Skin of body (tissue), 3 donors: ENCODE measurements at places on chromosomes 2 and 18. TPM values are rescaled to one million over a fixed set of nuclear protein-coding genes. Genes with fewer than 3 reads are reported as not detected.

- DNase-seq, result no peak
Measured at GRCh38 chr2:67999332-67999731, 63.5 kb downstream of the C1D start.

- no peak for DNase-seq
Measured at GRCh38 chr2:65404988-65405697, 27.3 kb downstream of the SPRED2 start.

The BUB1 gene
- total RNA-seq, result 16.7 TPM

DNA sequence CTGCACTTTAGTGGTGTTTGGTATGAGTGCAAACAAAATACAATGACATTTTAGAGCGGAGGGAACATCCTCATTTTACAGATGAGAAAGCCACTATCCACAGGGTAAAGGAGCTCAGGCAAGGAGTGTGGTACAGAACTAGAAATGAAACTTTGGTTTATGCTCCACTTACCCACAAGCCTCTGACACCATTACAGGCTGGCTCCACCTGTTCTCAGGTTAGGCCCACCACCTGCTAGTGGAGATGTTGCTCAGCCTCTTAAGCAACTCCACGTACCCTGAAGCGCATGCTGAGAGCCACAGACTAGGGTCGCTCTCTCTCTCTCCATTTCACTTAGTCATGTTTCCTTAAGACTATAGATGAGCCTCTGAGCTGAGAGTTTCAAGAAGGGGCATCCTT is 130.0 kb downstream of the MBD2 start:
- DNase-seq, result no peak

The SMPD4 gene
- 18.1 TPM for total RNA-seq

- DNase-seq, result no peak
Measured at GRCh38 chr18:50429207-50429948, 54.5 kb downstream of the SKA1 start.

DNA sequence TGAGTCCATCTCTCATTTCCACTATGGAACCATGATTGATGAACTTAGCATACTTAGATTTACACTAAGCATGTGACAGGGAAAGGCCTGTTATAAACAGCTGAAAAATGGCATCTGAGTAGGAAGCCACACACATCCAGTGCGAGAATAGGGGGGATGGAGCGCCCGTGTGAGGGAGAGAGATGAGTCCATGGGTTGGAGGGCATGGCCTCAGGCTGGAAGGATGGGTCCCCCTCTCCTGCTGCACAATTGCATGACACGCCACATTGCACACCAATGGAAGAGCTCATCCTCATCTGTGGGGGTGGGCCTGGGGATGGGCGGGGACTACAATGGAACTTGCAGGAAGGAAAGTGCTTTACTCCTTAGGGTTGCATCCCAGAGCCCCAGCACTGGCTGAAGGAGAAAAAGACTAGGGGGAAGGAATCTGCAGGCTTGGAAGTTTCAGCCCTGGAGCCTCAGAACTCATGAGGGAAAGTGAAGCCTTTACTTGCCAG is 46.4 kb upstream of the CXCR4 start:
- DNase-seq, result no peak

GRCh38 chr18:2921778-2922177 is 75.0 kb downstream of the EMILIN2 start:
- DNase-seq, result no peak

- DNase-seq, result no peak
Measured at GRCh38 chr18:55857956-55858355, 270.0 kb upstream of the TCF4 start.

The DDX18 gene
- total RNA-seq, result 51.3 TPM

The AGXT gene
- 0.10 TPM for total RNA-seq

- DNase-seq, result no peak
Measured at GRCh38 chr18:59661891-59662701, 35.1 kb downstream of the CCBE1 start.

- no peak for DNase-seq
Measured at GRCh38 chr2:24512831-24513230, 21.8 kb downstream of the NCOA1 start.

The GPAT2 gene
- 1.2 TPM for total RNA-seq

The RBKS gene
- total RNA-seq, result 1.2 TPM

- DNase-seq, result no peak
Measured at GRCh38 chr2:4762951-4763376, 929.2 kb upstream of the SOX11 start.

DNA sequence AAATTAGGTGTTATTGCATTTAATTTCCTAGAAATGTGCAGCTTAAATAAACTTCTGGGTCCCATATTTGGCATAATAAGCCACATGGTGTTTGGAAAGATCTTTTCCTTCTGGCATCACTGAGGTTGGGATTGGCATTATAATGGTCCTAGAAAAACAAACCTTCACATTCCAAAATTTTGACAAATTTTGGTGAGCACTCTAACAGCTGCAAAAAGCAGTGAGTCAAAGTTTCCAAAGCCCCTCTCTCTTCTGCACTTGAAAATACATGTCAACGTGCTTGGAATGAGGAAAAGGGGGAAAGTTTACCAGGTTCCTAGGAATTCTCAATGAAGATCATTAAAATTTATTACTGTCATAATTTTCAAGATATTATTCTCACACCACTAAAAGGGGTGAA is 77.8 kb upstream of the STK17B start:
- no peak for DNase-seq

The SLC5A7 gene
- 0.10 TPM for total RNA-seq

DNA sequence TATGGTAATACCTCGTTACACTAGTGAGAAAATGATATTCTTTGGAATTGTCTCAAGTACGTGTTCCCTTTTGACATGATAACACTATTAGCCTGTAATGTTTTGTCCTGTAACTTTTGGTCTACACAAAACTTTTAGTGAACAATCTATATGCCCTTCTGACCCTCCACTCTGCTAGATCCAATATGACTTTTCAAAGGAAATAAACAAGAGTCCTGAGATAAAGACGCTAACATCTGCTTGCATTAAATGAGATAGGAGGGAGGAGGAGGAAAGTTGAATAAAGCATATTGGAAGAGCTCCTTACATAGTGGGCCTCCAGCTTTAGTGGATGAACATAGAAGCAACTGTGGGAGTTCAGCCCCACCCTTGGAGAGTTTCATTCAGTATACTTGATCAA is 83.3 kb upstream of the CAVIN2 start:
- DNase-seq, result no peak

The FAM110C gene
- 3.6 TPM for total RNA-seq

DNA sequence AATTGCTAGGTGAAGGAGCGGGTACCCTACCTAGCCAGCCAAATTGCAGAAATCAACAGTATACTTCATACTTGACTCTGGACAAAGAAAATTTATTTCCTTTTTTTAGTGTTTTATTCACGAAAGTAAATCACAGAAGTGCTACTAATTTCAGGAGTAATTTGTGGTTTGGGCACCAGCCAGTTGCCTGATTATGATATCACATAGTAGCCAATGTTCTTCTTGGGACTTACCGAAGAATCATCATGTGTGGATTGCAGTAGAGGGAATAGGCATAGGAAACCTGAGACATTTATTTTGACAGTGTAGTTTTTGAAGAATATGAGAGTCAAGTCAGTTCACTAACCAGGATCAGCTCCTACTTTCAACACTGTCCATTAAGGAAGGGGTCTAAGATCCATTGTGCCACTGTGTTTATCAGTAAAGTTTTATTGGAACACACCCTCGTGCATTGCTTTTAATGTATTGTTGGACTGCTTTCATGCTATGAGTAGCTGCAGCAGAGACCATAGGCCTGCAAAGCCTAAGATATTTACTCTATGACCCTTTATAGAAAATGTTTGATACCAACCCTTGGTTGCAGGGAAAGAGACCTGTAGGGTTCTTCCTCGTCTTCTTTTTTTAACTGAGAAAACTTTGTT is 32.1 kb downstream of the TNFRSF11A start:
- no peak for DNase-seq

- no peak for DNase-seq
Measured at GRCh38 chr2:7681881-7682461, 764.8 kb downstream of the RNF144A start.

The CYP27A1 gene
- total RNA-seq, result 10.8 TPM

DNA sequence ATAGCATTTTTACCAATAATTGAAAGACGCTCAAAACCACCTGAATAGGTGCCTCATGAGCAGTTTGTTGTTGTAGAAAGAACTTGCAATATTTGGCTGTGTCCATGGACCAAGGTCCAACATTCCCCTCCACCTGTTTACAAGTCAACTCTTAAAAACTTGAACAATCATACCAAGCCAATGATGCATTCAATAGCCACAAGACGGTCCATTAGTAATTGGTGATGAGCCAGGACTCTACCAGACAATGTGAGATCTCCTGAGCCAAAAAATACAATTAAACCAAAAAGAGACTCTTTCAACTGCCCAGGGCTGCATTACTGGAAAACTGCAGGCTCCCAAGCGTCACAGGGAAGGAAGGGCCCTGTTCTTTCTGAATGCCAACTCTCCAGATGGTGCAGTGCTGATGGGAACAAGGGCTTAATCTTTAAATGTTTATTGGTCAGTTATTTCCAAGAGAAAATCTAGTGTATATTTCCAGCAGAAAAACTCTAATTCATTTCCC is 118.8 kb upstream of the EPB41L3 start:
- no peak for DNase-seq

The C2orf68 gene
- 21.8 TPM for total RNA-seq

The COQ10B gene
- 21.5 TPM for total RNA-seq

- DNase-seq, result no peak
Measured at GRCh38 chr2:147683380-147683779, 161.4 kb upstream of the ACVR2A start.

The RFX8 gene
- 1.2 TPM for total RNA-seq

DNA sequence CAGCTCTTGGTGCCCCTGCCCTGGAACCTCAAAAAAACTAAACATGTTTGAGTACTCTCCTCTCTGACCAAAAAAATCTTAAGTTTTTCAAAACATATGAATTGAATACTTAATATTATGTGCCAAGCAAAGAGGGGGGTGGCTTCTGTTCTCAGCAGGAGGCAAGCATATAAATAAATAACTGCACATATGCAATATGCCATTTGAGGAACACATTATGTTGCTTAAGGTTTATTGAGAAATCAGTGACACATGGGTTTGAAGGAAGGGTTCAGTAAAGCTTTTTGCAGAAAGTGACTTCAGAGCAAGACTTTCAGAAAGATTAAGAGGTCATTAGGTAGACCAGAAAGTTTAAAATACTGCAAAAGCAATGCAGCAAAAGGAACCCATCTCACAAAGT is 429.2 kb downstream of the TDRD15 start:
- peak; percentile 36 for DNase-seq

DNA sequence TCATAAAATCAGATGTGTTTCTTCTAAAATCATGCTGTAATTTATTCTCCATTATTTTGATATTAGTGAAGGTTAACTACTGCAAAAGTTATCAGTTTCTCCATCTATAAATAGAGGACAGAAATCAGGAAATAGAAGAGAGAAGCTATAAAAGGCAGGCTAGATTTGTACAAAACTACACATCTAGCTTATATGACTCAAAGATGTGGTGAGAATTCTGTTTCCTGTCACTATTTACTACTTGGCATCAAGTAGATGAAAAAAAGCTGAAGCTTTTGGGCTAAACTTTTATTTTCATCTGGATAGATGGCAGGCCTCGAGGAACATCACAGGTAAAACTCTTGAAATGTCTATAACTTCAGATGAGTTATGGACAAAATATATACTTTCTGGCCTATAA is 49.8 kb upstream of the NAB1 start:
- DNase-seq, result no peak

- DNase-seq, result peak; percentile 69
Measured at GRCh38 chr2:32825291-32825712, 121.5 kb upstream of the LTBP1 start.

DNA sequence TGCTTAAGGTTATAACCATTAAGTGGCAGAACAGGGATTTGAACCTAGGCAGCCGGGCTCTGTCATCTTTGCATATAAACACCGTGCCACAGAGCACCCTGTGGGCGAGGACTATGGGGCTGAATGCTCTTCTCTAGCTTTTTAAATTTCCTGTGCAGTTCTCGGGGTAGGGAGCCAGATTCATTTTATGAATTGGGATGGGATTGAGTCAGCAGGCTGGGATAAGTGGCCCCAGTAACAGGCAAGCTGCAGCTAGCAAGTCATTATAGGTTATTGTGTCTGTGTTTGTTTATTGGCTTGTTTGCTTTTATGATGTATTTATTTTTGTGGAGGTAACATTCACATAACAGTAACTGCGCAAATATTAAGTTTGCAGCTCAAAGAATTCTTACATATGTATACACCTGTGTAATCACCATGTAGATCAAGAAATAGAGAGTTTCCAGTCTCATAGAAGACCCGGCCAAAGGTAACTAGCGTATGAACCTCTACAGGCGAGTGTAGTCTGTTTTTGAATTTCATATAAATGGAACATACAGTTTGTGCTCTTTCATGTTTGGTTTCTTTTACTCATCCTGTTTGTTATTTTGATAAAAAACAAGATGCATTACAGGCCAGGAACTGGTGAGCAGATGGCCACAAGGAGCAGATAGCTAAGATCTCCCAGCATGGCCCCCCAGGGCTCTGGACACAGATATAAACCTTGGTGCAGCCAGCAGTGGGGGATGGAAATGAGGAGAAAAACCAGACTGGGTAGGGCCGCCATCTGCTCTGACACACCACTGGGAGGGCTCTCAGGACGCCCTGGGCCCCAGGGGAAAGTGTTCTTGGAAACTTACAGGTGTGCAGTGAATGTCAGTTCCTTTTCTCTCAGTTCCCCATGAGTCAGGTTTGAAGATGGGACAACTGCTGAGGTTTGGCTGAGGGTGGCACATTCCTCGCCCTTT is 49.2 kb upstream of the GPR155 start:
- no peak for DNase-seq

GRCh38 chr2:233039846-233040530 is 7.5 kb downstream of the NEU2 start:
- no peak for DNase-seq

- DNase-seq, result no peak
Measured at GRCh38 chr2:14756981-14757657, 124.6 kb downstream of the LRATD1 start.

The KLHL30 gene
- total RNA-seq, result 3.3 TPM

The SRD5A2 gene
- not detected for total RNA-seq

The MYOM1 gene
- total RNA-seq, result 70.2 TPM

DNA sequence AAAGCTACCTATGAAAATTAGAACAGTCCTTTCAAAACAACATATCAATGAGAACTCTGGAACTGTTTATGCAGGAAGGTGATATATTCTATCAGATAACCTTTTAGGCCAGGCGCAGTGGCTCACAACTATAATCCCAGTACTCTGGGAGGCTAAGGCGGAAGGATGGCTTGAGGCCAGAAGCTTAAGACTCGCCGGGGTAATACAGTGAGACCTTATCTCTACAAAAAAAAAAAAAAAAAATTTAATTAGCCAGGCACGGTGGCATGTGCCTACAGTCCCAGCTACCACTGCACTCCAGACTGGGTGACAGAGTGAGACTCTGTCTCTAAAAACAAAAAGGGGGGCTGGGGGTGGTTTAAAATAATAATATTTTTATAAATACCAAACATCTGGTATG is 77.9 kb downstream of the OSBPL1A start:
- DNase-seq, result no peak

The CPO gene
- total RNA-seq, result 0.89 TPM
